ENCODE measurements at places on chromosomes 4 and X.

DNA sequence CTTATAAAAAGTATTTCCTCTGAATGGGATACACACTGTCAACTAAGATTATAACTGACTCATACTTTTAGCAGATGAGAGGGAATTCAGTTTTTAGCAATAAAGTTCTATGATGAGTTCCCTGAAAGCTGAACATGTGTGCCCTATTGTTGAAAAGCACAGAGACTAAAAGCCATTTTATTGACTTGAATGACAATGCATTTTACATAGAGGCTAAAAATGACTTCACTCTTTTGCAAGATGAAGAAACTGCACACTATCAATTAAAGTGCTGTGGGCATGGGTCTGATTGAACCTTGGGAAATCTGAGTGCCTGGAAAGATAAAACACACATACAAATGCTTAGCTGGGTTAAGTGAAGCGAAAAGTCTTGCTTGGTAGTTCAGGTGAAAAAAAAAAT lies 633.4 kb downstream of the PDHA2 start:
- no peak for DNase-seq

DNA sequence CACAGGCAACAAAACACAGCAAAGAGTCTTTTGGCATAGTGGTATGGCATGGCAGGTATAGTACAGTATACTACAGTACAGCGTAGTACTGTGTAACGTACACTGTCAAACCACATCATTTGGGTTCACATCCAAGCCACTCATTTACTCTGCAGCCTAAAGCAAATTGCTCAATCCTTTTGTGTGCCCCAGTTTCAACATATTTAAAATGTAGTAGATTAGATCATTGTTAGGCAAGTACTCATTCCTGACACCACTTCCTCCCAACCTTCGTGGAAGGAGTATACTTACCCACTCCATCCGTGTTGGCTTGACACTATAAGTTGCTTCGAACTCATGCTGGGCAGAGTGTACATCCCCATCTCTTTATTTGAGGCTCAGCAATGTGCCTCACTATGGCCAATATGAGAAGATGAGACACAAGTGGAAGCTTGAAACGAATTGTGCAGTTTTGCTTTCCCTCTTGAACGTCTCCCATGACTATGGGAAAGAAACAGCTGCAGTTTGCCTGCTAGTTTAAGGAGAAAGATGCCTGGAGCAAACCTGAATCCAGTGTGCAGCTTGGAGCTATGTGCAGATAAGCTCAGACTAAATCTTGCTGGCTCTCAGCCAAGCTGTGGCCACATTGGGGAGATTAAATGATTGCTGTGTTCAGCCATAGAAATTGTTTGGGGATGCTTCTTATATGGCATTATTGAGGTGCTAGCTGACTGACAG lies 85.7 kb upstream of the TBL1X start:
- no peak for DNase-seq

DNA sequence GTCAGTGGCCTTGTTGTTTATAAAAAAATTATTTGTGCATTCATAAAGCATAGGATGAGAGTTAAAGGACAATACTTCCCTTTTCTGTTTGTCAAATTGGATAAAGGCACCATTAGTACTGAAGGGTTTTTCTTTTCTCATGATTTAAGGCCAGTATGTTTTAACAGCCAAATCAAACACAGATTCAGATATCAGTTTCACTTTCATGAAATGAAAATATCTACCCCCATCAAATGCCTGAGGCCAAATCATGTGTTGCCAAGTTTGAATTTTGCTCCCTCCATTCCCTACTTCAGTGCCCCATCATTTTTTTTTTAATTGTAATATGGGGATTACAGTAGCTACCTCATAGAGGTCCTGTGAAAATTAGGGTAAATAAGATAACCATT lies 745.9 kb downstream of the RPA4 start:
- DNase-seq, result no peak

GRCh38 chrX:17535229-17535628 lies 160.2 kb downstream of the NHS start:
- DNase-seq, result peak; percentile 2

- DNase-seq, result no peak
Observed at GRCh38 chrX:139826065-139827044, 106.5 kb downstream of the ATP11C start.

DNA sequence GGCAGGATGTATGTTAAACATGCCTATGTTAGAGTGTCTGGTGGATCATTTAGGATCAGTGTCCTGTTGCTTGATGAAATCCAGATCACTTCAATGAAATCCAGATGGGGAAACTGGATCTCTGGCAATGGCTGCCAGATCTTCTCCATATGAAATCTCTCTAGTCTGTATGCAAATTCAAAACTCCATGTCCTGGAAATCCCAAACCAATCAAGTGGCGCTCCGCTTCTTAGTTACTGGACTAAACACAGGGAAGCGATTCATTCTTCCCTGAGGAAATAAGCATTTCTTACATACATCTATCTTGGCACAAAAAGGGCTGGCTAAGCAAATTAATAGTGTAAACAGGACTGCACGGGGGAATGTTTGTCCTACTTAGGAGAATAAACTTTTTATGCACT lies 94.9 kb downstream of the HDAC8 start:
- DNase-seq, result no peak

DNA sequence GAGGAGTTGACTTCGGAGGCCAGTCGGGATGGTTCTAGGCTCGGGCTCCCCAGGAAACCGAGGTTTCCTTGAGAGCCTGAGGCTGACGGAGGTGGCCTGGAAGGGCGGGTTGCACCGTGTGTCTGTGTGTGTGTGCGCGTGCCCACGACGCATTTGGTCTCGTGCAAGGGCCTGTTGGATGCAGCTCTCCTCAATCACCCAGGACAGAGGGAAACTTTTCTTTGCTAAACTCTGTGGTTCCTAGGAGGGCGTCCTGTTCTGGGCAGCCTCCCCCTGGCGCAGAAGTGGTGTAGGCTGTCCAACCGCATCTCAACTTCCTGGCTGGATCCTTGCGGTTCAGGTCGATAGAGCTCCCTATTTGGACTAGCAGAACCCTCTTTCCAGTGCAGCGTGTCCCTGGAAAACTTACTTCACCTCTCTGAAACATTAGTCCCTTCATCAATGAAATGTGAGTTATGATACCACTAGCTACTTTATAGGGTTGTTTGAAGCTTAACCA lies 973 bp downstream of the STK32B start:
- no peak for DNase-seq

- DNase-seq, result peak; percentile 57
Observed at GRCh38 chr4:129095811-129096454, at the start of gene C4orf33. C4orf33 (plus strand) TSS chr4:129096152; CDS start chr4:129102611, 6,459 bp downstream.

DNA sequence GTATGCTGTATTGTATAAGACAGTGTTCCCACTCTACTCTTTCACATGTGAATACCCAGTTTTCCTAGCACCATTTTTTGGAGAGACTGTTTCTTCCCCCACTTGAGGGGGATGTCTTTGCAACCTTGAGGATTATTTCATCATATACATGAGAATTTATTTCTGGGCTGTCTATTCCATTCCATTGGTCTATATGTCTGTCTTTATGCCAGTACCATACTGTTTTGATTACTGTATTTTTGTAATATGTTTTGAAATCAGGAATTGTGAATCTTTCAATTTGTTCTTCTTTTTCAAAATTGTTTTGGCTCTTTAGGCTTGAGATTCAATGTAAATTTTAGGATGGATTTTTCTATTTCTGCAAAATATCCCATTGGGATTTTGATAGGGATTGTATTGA lies 15.8 kb upstream of the LHFPL1 start:
- DNase-seq, result no peak

DNA sequence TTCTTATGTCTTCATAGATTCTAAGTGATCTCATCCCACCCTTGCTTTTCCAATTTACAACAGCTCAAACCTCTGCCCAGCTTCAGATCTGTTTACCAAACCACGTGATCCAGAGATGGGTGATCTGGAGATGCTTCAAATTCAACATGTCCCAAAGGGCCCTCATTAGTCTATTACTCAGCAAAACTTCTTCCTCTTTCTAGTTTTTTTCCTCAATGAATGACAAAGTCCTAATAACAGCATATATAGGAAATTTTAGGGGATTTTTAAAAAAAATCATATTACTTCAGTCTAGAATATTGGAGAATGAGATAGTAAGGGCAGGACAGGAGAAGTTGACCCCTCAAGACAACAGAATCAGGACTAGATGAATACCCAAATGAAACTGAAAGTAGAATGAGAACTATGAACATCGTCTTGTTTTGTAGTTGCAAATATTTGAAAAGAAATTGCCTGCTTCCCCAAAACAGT lies 127.1 kb downstream of the CFAP299 start:
- DNase-seq, result no peak

DNA sequence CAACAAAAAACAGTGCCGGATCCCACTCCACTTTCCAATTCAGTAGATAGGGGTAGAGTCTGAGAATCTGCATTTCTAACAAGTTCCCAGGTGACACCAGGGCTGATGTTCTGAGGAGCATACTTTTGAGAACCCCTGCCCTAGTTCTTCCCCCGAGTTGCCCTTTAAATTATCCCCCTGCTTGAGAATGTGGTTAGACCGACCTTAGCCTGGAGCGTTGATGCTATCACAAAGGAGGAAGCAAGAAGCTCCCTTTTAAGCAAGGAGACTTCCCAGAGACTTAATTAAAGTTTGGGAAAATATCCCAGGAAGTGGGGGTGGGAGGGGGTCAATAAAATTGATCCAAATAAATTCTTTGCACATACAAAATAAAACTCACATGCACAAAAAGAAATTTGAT lies 485.9 kb downstream of the SMARCA1 start:
- no peak for DNase-seq

- DNase-seq, result no peak
Observed at GRCh38 chr4:156781852-156782251, 189.7 kb downstream of the PDGFC start.

- DNase-seq, result no peak
Observed at GRCh38 chr4:153234885-153235284, 30.6 kb downstream of the TRIM2 start.

GRCh38 chrX:37060999-37061398 lies 52.8 kb downstream of the FAM47C start:
- DNase-seq, result no peak

DNA sequence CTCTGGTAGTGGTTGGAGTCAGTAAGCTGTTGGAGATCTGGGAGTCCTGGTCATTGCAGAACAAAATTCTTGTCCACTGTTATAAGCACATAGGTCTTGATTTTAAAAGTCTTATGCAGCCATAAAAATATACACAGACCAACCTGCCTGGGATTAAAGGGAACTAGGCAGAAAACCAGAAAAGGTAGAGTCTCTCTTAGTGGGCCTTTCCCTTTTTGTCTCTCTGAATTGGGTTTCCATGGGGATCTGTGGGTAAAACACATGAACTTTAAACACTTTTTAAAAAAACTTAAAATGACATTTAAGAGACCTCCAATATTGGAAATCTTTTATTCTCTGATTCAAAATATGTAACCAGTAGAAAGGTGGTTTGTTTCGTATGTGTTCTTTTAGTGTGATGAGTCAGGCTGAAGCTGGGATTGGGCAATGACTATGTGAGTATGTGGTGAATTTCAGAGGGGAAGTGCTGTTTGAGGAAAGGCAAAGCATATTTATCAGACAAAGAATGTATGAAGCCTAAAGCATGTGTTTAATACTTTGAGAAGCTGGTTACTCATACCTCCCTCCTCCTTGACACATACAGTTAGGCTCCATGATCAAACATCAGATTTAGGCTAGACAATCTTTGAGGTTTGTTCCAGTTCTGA lies 29.6 kb downstream of the SLC16A2 start:
- DNase-seq, result no peak

DNA sequence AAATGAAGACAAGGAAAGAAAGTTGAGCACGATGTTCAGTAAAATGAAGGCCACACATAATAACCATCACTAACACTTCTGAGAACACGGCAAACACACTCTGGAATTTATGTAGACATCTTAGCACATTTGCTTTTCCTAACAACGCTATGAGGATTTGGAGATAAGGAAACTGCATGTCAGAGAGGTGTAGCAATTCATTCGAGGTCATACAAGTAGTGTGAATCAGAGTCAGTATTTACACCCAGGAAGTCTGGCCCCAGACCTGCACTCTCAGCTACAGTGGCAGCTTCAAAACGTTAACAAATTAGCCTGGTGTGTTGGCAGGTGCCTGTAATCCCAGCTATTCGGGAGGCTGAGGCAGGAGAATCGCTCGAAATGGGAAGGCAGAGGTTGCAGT lies 253.4 kb downstream of the PDGFC start:
- DNase-seq, result no peak

GRCh38 chrX:28022371-28022770 lies 41.1 kb upstream of the DCAF8L1 start:
- no peak for DNase-seq

DNA sequence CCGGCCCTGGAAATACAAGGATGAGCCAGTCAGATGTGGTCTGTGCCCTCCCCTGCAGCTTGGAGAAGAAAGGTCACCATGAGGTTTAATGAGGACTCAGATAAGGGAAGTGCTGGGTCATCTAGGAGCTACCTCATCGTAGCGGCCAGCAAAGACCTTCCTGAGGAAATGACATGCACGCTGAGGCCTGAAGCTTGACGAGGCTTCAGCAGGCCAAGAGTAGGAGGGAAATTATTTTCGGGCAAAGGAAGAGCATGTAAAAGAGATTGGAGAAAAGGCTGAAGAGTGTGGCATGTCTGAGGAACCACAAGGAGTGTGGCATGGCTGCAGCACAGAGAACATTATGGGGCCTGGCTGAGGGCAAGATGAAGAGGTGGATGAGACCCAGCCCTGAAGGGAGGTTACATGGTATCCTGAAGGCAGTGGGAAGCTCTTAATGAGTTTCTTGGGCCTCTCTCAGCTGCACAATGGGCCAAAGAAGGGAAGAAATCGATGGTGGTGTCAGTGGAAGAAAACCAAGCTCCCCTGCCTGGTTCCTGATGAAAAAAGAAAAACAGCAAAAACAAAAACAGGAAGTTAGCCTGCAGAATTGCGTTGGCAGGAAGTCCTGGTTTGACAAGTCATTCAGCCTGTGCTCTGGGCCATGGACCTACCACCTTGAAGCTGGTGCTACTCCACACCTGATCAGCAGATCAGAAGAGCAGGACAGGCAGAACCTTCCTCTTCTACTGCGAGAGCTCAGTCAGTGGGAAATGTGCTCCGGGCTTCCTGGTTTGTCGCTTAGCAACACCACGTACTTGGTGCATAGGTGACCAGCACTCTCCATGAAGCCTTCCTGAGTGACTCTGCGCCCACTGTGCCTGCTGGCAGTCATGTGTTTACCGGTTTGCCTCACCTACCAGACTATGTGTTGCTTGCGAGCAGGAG lies 134.5 kb upstream of the KLF3 start:
- DNase-seq, result no peak

DNA sequence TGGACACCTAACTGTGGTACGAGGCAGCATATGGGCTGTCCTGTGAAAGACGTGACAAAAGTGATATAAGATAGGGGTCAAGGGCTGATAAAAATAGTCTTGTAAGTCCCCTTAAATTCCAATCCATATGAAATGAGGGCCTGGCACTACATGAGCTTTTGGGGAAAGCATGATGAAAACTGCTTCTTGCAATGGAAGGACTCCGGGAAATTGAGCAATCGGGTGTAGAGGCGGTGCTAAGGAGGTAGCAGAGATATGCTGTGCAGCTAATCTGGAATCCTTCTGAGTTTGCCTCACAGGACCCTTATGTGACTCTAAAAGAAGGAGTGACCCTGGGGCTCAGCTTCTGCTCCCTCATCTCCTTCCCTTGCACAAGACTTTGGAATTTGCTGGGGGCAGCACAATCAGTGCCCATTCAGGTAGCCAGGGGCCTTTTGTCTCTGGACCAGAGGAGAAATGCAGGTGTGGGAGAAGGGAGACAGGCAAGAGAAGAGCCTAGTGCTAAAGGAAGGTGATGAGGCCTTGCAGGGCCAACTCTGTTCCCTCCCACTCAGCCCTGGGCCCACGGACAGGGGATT lies 12.8 kb downstream of the CLDN2 start:
- no peak for DNase-seq

- DNase-seq, result no peak
Observed at GRCh38 chr4:93065790-93066189, 762.0 kb downstream of the GRID2 start.

- DNase-seq, result no peak
Observed at GRCh38 chr4:135429528-135429927, 1227.9 kb upstream of the PABPC4L start.
